Ascending aorta (tissue), 2 donors: ENCODE measurements at places on chromosomes 12 and 14. TPM values are rescaled to one million over a fixed set of nuclear protein-coding genes. Genes with fewer than 3 reads are reported as not detected.

GRCh38 chr12:120890963-120891362 lies 13.2 kb downstream of the SPPL3 start:
- DNase-seq = no peak

- DNase-seq = no peak
Measured at GRCh38 chr14:78451319-78451695, 281.1 kb downstream of the NRXN3 start.

GRCh38 chr12:1093166-1093751 lies 102.2 kb downstream of the ERC1 start:
- no peak for DNase-seq

DNA sequence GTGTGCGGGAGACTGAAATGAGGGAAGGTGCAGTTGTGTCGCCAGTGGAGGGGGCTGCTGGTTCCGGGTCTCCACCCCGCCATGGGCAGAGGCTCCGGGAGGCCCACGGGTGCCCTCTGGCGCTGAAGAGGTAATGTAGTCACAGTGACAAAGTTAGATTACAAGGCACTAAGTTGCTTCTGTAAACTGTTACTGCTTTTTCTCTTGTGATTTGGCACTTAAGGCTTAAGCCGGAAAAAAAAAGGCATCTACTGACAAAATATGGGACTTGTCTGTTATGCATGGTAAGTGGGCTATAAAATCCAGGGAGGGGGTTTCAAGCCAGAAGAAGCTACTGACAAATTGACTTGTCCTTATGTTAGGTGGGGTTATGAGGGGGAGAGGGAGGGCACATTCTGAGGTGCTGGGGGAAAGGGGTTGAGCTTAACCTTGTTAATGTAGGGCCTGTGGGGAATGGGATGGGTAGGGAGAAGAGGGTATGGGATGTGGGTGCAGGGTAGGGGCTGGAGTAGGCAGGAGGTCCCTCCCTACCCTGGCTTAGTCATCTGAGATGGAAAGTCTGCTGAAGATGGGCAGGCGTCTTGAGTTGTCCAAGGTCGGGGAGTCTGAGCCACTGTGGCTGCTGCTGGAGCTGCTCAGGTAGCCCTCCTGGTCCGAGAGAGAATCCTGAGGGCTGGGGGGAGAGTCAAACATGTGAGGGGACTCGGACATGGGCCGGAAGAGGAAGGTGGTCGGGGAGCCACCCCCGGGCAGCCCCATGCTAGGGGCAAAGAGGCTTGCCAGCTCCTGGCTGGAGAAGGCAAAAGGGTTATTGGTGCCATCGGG lies 3.7 kb downstream of the ZFP36L1 start:
- no peak for DNase-seq

DNA sequence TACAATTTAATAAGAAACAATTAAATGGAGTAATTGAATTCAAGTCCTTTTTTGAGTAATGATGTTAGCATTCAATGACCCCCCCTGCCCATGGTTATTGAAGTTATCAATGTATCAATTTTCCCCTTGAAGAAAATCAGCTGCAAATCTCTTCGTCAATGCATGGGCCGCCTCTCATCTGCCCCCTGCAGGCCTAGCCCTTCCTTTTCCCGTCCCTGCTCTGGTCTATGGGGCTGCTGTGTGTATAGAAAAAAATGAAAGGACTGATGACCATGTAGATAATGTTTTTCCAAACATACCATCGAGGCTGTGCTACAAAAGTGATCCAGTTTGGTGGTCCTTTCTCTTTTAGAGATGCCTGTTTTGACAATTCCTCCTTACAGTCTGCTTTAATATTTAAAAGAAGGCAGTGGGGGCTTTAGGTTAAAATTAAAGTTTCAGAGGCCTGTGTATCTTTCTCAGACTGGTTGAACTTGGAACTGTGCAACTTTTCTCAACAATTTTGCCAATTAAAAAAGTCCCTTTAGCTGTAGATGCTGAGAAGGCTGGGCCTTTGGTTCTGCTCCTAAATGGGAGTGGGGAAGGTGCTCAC lies 98.4 kb downstream of the APAF1 start:
- no peak for DNase-seq

DNA sequence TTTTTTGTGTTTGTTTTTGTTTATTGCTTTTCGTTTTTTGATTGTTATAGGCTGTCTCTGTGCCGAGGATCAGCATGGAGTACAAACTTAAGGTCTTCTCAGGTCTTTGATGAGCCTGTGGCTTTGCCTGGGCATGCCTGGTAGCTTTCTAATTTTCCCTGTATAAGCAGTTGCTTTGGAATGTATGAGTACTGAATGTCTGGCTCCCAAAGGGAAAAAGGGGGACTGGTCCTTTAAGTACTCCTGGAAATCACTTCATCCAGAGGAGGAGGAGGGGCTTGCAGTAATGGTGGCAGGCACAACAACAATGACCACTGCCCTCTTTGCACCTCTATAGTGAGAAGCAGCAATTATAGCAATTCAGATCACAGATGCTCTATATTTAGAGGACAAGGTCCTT lies 67.6 kb upstream of the TTC7B start:
- no peak for DNase-seq

DNA sequence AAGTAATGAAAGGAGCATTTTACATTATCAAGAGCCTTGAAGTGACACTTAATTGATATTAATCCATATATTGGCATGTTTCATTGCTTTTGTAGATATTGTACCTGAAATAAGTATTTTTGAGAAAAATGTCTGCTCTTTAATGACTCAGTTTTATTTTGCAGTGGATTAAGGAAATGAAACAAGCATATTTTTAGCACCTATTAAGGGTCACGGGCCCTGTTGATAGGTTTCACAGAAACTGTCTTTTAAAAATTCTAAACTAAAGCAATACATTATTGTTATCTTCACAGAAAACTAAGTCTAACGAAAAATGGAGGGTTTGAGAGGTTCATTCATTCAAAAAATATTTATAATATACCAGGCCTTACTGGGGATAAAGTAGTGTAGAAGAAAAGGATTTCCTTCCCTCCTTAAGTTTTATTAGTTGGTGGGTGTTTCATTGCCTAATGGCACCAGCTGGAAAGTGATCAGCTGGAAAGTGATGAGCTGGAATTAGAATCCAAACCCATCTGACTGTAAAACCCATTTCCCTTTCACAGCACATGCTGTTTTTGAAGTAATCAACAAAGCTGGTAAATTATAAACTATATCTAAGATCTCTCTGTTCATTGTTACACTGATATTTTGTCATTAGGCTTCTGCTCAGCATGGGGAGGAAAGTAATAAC lies 54.2 kb downstream of the PTPRQ start:
- DNase-seq = no peak

DNA sequence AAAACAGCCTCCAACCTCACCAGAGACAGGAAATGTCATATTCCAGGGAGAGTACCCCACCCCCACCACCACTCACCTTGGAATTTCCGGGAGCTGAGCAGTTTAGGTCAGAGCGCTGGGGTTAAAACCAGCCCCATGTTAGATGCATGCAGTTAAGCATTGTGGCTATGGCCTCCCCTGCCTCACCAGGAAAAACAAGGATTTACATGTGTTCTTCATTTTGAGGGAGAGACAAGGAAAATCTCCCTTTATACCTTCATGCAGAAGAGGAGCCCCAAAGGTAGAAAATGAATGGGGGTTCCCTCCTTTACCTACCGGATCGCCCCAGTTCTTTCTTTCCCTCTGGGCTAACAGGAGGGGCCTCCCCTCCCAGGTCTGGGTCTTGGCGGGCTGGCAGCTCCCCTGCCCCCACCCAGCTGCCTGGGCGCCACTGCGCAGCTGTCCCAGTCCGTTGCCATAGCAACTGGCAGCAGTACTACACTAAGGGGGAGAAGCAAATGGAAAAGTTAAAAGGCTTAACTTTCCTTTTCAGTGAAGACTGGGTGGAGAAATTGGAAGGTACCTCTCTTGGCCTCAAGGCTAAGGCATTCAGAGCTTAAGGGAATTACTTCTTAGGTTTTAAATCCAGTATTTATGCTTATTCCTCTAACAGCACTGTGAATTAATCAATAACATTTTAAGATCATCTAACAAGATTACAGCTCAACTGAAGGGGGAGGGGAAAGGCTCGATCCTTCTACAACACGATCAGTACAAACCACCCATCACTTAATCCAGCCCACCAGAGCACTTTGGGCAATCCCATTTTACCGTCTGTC lies 20.5 kb downstream of the CBX5 start:
- DNase-seq = peak; percentile 38

Gene TSPAN11
- 5.2 TPM for total RNA-seq

Gene MYH7
- not detected for total RNA-seq
